Stimulated activated CD8-positive, alpha-beta memory T cell treated with anti-CD3 and anti-CD28 coated beads, Interleukin-4, amount 100 ng/mL, for 1 hour (primary cell): ENCODE measurements at places on chromosomes 7 and 10.

DNA sequence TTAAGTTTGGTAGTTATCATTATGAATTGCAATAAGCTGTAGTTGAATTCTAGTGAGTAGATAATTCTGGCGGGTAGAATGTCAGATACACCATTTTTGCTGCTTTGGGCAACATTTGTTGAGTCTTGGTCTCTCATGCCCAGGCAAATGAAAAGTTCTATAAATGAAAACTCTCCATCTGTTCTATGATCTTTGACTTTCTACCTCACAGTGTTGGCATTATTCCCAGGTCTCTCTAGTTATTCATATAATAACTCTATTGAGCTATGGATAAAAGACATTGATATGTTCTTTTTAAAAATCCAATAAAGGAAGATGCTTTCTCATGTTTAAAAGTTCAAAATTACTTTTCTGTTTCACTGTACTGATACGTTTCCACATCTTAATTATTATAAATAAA, 415.3 kb upstream of the SEMA3D start:
- DNase-seq, result no peak

- DNase-seq, result no peak
Measured at GRCh38 chr7:136009488-136010079, 32.4 kb upstream of the MTPN start.

DNA sequence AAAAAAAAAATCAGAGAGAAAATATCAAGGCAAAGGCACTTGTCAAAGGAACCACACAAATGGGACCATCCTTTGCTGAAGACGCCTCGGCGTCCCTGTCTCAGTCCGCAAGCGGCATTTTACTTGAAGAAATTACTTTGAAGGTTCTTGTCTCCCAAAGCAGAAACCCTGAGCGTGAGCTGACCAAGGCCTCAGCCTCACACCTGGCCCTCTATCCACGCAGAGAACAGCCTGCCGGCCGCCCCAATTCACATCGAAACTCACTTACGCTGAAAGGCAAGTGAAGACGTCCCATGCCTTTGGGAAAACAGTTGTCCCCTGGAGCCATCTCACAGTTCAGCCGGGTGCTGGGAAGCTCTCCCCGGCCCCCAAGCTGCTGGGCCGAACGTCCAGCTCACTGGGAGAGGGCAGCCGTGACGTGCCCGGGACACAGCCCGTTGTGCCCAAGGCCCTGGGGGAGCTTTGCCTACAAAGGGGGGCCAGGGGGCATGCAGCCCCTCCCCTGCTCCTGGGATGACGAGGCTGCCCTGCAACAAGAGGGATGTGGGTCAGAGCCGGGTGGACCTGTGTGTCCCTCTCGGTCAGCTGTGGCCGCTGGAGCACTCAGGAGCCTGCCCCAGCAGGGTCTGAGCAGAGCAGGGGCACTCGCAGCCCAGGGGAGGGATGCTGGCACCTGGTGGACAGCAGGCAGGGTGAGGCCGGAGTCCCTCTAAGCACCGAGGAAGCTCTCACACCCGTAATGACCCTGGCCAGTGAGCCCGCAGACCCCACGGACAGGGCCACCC, 49.6 kb upstream of the PDGFA start:
- DNase-seq, result no peak

GRCh38 chr10:121362026-121362425, 236.2 kb downstream of the FGFR2 start:
- no peak for DNase-seq

- no peak for DNase-seq
Measured at GRCh38 chr10:47058032-47058702, 146.9 kb downstream of the PTPN20 start.

- no peak for DNase-seq
Measured at GRCh38 chr10:129888784-129889616, 75.1 kb downstream of the EBF3 start.

- no peak for DNase-seq
Measured at GRCh38 chr10:120041807-120042559, 149.5 kb downstream of the SEC23IP start.

DNA sequence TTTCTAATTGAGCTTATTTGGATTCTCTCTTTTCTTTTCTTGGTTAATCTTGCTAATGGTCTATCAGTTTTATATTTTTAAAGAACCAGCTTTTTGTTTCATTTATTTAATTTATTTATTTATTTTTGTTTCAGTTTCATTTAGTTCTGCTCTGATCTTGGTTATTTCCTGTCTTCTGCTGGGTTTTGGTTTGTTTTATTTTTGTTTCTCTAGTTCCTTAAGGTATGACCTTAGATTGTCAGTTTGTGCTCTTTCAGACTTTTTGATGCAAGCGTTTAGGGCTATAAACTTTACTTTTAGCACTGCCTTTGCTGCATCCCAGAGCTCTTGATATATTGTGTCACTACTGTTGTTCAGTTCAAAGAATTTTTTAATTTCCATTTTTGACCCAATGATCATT, 149.7 kb upstream of the SLC25A13 start:
- no peak for DNase-seq

DNA sequence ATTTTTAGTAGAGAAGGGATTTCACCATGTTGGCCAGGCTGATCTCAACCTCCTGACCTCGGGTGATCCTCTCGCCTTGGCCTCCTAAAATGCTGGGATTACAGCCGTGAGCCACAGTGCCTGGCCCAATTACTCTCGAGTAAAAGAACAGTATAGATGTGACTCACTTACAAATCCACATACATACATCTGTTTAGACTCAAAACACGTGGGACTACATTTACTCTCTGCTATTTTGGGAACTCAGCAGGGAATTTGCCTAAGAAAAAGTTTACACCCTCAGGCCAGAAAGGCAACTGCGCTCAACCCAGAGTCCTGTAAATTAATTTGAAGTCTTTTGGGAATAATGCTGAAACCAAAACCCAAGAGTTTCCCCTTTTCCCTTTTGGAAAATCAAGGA, 289.7 kb downstream of the KLF6 start:
- no peak for DNase-seq

- DNase-seq, result no peak
Measured at GRCh38 chr10:21757185-21757901, 223.3 kb downstream of the MLLT10 start.

DNA sequence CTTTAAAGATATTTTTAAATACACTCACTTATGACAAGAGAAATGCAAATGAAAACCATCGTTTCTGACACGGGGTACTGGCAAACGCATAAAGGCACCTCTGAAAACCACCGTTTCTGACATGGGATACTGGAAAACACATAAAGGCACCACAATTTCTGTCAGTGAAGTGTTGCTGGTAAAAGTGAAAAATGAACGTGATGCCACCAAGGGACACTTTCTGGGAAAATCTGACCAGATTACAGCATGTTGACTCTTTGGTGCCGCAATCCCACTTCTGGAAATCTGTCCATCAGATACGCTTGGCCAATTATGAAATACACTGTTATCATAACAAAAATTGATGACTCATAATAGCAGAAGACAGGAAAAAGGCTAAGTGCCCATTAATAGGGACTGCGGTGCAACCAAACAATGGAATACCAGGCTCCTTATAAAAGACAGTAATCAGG, 131.7 kb downstream of the ZMYND11 start:
- DNase-seq, result no peak

GRCh38 chr10:14302035-14302434, 28.7 kb downstream of the FRMD4A start:
- no peak for DNase-seq

DNA sequence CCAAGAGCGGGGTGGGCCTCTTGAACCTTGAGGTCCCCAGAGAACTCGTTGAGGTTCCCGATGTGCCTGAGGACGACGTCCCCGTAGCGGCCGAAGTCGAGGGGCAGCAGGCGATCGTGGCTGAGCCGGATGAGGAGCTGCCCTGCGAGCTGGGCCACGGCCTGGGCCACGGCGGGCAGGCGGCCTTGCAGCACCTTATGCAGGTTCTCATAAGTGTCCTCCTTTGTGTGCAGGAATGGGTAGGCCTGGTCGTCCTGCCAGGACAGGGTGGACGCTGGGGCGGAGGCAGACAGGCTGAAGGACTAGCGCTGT, 14.2 kb downstream of the TFR2 start:
- no peak for DNase-seq

GRCh38 chr10:3755440-3756359, 29.3 kb downstream of the KLF6 start:
- no peak for DNase-seq

- no peak for DNase-seq
Measured at GRCh38 chr7:22307816-22308215, 49.1 kb downstream of the RAPGEF5 start.
